ENCODE measurements at places on chromosomes 12 and 14.

DNA sequence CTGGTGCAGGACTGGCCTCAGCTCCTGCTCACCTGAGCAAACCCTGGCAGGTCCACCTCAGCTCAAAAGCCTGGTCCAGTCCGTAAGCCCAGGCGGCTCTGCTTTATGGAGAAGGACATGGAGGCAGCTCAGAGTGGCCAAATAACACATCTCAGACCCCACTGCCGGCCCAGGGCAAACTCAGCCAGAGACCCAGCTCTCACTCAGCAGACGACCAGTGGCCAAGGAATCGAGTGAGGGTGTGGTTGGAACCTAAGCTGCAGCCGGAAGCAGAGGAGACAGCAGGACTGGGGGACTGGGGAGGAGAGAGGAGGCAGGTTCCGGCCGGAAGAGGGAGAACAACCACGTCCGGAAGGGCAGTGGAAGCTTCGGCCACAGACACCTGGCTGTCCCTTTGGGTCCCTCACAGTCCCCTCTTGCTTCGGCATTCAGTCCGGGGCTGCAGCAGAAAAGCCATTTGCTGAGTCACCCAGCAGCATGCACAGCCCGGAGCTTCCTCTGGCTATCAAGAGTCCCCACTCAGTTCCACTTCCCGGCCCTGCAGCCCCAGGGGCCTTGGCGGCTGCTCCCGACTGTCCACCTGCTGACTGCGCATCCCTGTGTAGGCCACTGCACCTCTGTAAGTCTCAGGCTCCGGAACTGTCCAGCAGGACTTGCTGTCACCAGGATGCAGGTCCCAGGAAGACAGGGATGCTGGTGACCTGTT is 104.0 kb downstream of the CALM1 start:
- DNase-seq = no peak

GRCh38 chr12:805022-805632 is 52.7 kb downstream of the WNK1 start:
- DNase-seq = no peak

- no peak for DNase-seq
These were observed 143.5 kb downstream of the TSPAN9 start for GRCh38 chr12:3220382-3221321.

DNA sequence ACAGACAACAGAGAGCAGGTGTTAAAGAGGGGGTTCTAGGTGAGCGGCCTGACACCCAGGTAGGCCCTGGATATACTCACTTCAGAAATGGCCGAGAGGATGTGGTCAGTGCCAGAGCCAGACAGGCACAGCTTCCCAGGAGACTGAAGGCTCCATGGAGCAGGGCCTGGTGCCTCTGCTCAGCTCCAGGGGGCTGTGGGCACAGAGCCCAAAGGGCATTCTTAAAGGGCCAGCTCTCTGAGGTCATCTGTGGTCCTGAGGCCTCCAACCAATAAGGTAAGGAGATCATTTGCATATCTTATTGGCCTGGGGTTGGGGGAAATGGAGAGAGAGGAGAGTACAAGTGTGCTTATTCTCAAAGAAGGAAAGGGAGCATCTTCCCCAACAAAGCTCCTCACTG is 9.7 kb upstream of the PCK2 start:
- no peak for DNase-seq

- no peak for DNase-seq
These were observed 166.7 kb upstream of the E2F7 start for GRCh38 chr12:77232045-77232444.

DNA sequence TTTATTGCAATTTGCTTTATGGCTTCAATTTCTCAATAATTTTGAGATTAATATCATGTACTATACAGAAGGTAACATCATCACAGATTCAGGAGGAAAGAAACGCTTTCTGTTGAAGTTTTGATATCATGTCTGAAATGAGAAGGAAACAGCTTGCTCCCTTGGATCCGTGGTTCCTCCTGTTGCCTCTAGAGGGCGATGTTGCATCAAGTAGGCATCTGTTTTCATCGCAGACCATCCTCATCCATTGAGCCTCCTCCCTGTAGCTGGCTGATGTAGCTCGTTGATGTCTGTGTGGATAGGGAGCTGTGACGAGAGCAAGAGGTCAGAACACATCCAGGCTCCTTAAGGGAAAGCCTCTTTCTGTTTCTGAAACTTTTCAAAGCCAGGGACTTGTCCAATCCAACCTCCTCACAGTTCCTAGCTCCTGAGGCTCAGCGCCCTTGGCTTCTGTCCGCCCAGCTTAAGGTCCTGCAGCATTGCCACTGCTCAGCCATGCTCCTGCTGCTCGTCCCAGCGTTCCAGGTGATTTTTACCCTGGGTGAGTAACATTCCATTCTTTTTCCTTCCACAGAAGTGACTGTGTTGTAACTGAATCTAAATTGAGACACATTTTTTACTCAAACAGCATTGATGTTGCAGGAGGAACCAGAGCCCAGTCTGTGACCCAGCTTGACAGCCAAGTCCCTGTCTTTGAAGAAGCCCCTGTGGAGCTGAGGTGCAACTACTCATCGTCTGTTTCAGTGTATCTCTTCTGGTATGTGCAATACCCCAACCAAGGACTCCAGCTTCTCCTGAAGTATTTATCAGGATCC is 304.8 kb upstream of the OR4E1 start:
- no peak for DNase-seq

- no peak for DNase-seq
These were observed 20.9 kb downstream of the SLCO1C1 start for GRCh38 chr12:20716037-20716436.

- DNase-seq = no peak
These were observed 50.9 kb upstream of the INSM2 start for GRCh38 chr14:35482994-35483515.

- DNase-seq = no peak
These were observed 742.2 kb downstream of the VRK1 start for GRCh38 chr14:97539411-97539795.

GRCh38 chr12:8817856-8818255 is 4.6 kb upstream of the A2ML1 start:
- no peak for DNase-seq

- DNase-seq = no peak
These were observed 120.1 kb upstream of the CCND2 start for GRCh38 chr12:4153343-4153892.

DNA sequence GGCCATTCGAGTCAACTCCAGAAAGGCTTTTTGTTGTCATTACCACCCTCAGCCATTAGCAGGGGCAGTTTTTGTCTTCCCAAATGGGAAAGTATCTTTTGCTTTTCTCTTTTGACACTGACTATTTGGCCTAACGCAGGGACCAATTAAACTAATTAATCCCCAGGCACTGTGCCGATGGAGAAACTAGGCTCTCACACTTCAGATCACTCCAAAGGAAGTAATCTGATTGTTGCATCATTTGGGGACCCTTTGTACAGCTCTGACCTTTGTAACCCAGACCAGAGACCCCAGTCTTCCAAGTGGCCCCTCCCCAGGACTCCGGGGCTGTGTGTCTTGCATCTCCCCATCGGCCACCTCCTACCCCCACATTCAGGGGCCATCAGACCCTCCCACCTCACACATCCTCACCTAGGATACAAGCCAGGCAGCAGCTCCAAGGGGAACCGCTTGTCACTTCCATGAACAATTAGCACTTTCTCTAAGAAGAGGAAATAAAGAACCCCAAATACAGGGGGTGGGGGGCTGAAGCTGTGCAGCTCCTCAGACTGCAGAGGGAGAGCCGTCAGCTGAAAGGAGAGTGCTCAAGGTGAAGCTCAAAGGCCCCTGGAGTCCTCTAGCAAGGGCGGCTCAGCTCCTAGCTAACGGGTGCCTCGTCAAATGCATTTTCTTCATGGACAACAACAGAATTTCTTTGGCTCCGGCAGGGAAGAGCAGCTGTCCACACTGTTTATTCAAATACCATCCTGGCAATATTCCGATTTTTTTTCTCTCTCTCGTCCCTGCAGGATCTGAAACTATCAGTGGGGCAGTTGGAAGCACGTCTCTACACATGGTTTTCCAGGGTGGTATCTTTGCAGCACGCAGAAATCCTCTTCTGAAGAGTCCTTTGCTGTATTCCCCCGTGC is 64.3 kb upstream of the DIO3 start:
- no peak for DNase-seq

DNA sequence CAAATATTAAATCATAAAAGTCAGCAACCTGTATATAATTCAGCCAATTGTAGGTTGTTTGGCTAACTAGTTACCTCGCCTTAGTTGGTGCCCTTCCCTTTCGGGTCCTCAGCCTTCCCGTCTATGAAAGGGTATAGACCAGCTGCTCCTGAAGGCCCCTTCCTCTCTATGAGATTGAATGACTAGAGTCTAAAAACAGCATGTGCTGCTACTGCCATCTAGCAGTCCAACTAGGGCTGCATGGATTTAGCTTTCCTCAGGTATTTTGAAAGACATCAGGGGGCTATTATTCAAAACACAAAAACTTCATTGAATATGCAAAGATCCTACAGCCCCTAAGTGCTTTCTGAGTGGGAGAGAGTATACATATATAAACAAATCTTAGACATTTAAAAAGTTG is 37.0 kb upstream of the TMEM263 start:
- no peak for DNase-seq

DNA sequence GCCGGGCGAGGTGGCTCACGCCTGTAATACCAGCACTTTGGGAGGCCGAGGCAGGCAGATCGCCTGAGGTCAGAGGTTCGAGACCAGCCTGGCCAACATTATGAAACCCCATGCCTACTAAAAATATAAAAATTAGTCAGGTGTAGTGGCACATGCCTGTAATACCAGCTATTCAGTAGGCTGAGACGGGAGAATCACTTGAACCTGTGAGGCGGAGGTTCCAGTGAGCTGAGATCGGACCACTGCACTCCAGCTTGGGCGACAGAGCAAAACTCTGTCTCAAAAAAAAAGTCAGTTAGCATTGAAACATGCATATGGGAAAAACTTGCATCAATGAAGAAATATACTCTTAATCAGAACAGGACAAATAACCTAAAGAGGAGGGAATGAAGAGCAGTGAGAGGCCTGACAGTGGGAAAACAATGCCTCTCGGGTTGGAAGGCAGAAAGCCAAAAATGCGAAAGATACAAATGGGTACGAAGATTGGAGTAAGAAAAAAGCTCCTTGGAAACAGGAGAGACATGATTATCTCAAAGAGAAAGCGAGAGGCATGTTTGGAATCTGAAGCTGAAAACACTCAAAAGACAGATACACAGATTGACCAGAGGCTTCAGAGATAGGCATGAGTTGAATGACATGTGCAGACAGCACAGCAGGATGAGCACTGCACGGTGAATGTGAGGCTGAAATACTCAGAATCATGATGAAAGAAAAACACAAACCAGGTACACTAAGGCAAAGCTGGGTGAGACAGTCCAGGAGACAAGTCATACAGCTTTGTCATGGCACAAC is 30.6 kb downstream of the RESF1 start:
- DNase-seq = no peak

DNA sequence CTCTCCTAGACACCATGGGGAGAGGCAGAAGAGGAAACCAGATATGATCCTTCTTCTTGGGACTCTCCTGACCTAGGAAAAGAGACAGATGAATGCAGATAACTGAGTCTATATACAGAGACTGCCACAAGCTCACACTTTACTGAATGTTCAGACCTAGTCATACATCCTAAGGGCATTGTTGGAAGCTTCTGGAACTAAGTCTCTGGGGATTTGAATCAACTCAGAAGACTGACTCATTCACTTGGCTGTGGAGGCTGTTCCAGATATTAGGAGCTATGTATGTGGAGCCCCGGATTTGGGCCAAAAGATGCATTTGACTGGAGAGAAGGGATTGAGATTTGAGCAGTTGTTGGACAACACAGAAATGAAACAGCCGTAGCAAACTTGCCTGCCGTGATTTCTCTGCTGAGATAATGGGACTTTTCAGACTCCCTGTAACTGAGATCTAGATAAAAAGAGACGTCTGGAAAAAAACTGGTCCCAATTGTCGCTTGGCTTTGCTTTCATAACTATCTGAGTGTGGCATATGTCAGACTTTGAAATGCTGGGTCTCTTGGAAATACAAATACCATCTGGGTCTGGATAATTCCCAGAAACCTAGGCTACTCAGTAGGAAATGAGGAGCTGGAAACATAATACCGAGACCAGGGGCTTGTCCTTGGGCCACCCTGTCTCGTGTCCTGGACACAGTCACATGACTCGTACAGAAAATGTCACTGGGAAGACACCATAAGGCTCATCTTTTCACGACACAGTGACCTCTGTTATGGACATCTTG is 396.8 kb downstream of the NUAK1 start:
- no peak for DNase-seq

DNA sequence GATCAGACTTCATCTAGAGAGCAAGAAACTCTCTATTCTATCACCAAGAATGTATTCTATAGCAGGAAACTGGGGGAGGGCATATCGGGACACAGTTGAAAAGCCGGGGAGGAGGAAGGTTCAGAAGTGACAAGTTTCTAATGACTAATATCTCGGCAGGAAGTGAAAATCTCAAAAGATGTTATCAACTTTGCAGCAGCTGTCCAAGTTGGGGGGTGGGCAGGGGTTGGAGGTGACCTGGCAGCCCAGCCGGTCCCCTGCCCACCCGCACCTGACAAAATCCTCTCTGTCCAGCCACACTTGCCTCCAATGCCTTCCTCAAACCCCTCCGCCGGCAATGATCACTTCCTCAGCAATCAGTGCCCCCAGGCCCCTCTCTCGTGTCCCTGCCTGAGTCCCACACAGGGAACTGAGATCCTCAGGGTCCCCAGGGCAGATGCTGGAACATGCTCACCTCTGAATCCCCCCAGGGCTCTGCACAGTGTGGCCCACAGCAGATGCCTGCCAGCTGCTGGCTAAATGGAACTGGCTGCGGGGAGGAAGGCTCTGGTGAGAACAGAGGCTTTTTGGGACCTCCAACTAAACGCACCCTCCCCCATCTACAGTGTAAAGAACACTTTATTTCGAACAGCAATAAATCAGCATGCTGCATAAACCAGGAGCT is 43.9 kb downstream of the CCDC88C start:
- DNase-seq = no peak

- DNase-seq = no peak
These were observed 21.1 kb upstream of the KCNA5 start for GRCh38 chr12:5022465-5023061.
